ENCODE measurements at places on chromosomes 11 and 22.

DNA sequence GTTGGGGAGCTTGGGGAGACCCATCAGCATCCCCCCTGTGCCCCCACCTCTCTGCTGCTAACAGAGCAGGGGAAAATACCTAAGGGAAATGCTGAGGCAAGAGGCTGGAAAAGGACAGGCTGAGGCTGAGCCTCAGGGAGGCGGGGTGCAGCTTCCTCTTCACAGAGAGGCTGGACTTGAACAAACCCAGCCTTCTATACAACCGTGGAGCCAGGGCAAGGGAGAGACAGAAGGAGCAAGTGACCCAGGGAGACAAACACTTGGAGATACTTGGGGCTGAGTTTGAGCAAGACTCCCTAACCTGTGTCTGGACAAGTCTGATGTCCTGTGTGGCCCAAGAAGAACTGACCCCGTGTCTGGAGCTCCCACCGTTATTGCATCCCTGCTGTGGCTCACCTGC, at the start of gene SLCO2B1:
TSS of gene SLCO2B1 (plus strand) at position 229 of the 400 bp plus-strand sequence. CDS start 275 bp downstream, outside the sequence.
- DNase-seq = no peak

GRCh38 chr22:17587629-17588028, 24.3 kb downstream of the SLC25A18 start:
- no peak for DNase-seq

DNA sequence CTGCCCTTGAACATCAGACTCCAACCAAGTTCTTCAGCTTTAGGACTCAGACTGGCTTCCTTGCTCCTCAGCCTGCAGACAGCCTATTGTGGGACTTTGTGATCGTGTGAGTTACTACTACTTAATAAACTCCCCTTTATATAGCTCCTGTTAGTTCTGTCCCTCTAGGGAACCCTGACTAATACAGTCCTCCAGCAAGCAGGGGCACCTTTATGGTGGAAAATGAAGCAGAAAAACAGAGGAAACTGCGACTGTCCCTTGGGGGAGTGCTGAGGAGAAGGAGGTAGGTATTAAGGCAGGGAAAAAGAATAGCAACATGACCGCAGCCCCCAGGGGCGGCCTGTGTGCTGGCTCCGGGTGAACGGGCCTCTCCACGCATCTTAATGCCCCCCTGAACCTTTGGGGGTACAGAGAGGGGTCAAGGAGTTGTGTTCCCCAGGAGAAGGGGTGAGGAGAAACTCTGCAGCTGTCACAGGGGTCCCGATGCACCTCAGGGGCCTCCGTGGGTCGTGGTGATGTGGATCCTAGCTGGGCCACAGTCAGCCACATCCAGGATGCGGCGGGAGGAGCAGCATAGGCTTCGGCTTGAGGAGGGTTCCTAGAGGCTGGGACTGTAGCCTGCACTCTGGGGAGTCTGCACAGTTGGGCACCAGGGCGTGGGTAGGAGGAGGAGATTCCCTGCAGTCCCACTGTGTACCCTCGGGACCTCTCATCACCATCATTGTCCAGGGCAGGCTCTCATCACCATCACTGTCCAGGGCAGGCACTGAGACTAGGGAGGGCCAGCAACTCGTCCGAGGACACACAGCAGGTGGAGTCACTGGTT, 34.3 kb downstream of the SHISAL1 start:
- no peak for DNase-seq

DNA sequence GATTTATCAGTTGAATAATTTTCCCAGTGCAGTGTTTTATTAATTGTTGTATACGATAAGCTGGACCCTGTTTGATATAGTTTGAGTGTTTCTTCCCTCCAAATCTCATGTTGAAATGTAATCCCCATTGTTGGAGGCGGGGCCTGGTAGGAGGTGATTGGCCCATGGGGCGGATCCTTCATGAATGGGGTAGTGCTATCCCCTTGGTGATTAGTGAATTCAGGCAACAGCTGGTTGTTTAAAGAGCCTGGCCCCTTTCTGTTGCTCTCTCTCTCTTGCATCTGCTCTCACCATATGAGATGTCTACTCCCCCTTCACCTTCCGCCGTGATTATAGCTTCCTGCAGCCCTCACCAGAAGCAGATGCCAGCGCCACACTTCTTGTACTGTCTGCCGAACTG, 1.5 kb downstream of the OR5A1 start:
- no peak for DNase-seq

DNA sequence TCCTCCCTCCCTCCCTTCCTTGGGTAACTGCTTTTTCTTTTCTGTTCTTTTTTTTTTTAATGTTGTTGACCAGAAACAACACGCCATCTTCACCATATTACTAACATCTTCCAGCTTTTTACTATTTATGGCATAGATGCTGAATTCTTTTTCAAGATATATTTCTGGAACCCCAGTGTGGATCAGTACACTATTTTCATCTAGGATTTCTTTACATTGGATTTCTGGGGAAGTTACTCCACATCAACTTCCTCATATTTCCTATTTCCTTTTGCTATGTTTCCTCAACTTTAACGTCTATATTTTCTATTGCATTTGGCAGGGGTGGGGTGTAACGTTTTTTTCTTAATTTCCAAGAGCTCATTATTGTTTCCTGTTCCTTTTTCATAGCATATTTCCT, 7.0 kb downstream of the PGM2L1 start:
- DNase-seq = no peak

DNA sequence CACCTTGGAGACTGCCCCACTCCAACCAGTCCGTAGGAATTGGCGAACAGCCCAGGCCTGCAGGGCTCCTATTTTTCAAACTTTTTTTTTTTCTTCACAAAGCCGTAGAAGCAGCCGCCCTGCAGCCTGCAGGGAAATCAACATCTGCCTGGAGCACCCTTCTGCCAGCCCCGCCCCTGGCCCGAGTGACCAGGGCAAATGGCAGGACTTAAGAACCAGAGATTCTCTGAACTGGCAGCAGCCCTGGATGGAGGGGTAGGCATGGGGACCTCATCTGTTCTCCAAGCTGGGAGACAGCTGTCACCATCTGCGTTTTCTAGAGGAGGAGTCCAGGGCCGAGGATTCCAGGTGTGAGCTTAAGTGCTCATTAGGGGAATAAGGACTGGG, 5.6 kb downstream of the SCN2B start:
- no peak for DNase-seq

- peak; percentile 79 for DNase-seq
These were observed 14.2 kb downstream of the PEX26 start for GRCh38 chr22:18091916-18092526.

DNA sequence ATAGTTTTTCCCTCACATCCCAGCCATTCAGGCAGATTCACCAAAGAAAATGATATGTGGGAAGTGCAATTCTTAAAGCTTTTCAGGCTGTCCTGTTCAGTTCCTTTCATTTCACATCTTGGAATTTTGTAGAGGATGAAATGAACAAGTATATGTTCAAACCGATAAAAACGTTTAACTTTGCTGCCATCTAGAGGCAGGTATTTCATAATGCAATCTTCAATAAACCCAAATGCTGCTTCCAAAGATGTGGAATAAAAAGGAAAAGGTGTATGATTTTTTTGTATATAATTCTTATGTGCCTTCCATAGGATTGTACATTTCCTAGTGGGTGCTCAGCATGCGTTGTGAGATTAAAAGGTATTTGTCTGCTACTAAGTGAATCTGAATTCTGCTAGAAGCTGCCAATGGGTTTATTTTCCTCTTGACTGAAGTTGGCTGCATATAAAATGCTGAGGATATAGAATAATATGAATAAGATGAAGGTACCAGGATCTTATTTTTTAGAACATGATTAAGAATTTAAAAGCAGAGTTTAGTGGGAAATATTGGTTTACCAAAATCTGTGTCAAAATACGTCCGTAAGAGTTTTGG, 199.3 kb downstream of the PGR start:
- no peak for DNase-seq

GRCh38 chr11:47995360-47995769, 15.0 kb downstream of the PTPRJ start:
- no peak for DNase-seq

- no peak for DNase-seq
These were observed 12.1 kb upstream of the ELFN2 start for GRCh38 chr22:37439347-37439746.

- peak; percentile 89 for DNase-seq
These were observed at the start of gene SAMM50 for GRCh38 chr22:43955040-43955882. Gene SAMM50, plus strand, starts transcription at chr22:43955442. Its CDS starts 136 bp downstream, at chr22:43955578.

- no peak for DNase-seq
These were observed 537.4 kb upstream of the LUZP2 start for GRCh38 chr11:23959462-23959861.

- peak; percentile 90 for DNase-seq
These were observed 10.3 kb downstream of the APOL4 start for GRCh38 chr22:36191106-36191836.

DNA sequence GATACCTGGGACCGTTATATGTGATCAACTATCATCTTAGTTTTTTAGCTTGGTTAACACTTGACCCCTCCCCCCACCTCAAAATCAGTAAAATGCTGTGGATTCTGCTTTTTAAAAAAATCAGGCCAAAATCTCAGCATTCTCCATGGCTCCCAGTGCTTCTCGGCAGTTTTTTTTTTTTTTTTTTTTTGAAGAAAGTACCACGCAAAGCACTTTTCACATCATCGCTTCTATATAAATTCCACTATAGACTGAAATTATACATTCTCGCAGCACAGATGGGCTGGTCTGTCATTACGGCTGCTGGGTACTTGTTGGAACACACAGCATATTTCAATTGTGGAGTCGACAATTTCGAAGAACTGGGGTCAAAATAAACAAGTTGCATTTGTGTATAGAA, 67.7 kb upstream of the PPARA start:
- peak; percentile 40 for DNase-seq

GRCh38 chr11:128390246-128390645, 197.1 kb downstream of the ETS1 start:
- no peak for DNase-seq

DNA sequence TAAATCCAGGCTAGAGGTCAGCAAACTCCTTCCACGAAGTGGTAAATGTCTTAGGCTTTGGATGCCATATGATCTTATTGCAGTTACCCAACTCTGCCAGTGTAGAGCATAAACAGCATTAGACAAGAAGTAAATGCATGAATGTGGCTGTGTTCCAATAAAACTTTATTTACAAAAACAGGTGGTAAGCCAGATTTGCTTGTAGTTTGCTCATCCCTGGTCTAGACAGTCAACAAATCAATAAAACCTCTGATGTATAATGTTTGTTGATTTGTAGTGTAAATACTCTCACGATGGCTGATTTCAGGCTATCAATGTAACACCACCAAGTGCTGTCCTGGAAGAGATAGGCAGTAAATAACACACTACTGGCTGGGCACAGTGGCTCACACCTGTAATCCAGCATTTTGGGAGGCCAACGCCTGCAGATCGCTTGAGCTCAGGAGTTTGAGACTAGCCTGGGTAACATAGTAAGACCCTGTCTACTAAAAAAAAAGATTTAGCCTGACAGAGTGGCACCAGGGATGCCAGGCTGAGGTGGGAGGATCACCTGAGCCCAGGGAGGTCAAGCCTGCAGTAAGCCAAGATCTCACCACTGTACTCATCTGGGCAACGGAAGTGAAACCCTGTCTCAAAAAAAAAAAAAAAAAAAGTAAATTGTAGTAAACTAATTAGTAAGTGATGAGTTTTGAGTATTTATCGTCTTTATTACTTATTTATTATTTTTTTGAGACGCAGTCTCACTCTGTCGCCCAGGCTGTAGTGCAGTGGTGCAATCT, 6.9 kb upstream of the CATSPER1 start:
- no peak for DNase-seq

DNA sequence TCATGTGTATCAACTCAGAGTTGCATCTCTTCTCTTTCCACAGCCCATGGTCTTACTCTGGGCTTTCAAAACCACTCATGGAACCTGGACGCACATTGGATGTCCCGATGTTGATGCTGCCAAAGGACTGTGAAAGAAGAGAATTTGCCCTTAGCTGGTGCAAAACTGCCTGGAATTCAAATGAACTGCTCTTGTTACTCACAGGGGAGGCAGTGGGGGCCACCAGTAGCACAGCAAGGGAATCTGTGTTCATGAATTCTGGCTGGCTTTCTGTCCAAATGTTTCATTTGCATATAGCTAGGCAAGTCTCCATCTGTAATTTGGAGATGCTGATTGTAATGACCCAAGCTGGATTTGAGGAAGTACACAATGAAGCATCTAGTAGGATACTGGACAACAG, 24.9 kb downstream of the LMO2 start:
- DNase-seq = no peak

- no peak for DNase-seq
These were observed 1.5 kb downstream of the KIF18A start for GRCh38 chr11:28106353-28107043.

GRCh38 chr11:85307366-85307765, 319.8 kb downstream of the DLG2 start:
- DNase-seq = no peak

GRCh38 chr11:70539360-70540095, 141.2 kb downstream of the CTTN start:
- no peak for DNase-seq

DNA sequence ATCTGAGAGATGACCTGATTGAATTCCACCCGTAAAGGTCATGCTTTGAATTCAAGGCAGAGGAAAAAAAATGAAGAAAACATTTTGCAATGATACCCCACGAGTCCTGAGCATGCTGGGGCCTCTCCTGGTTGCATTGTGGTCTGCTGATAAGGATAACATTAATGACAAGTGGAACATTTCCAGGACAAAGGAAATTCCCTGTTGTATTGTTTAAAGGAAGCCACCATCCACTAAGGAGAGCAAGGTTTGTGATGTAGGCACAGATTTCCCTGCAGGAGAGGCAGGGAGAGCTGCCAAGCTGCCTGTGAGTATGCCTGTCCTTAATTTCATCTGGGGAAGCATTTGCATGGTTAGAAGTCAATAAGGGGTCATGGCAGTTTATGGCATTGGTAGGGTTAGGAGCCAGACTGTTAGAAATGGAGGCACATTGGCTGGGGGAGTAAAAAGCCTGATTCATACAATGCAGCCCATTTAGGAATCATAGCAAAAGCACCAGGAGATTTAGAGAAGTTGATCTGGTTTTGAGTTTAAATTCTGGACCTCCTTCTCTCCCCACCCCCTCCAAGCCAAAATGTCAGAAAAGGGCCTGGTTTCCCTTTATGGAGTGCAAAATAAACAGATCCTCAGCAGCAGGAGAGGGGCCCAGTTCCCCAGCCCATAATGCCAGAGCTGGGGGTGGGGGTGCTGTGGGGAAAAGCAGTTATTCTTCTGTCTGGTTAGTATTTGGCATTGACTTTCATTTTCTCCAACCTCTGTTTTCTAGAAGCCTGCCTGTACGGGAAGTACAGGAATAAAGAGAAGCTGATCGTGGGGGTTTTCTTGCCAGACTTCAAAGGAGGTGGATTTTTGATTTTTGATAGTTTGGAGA, 22.1 kb downstream of the FLI1 start:
- DNase-seq = no peak

DNA sequence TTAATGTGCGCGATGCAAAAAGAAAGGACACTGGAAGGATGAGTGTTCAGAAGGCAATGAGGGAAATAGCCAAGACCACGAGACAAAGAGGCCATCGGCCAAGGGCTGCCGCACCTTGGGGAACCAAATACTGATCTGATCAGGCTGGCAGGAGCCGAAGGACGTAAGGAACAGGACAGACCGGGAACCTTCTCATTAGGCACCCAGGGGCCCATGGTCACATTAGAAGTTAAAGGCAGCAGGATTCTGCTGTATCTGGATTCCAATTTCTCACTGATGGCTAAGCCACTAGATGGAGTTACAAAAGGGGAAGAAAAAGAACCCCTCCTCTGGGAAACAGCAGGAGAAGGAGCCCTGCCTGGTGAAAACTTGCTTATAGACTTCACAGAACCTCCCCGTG, 28.8 kb upstream of the CPT1A start:
- DNase-seq = no peak

GRCh38 chr11:83456075-83456474, 169.9 kb upstream of the CCDC90B start:
- DNase-seq = no peak

- no peak for DNase-seq
These were observed 101.7 kb upstream of the PAX6 start for GRCh38 chr11:31912808-31913207.
